H9 (cell line): ENCODE measurements at places on chromosomes 13 and 19.

GRCh38 chr13:79227418-79227817, 178.6 kb downstream of the RBM26 start:
- no peak for DNase-seq

GRCh38 chr19:38405276-38405675, 2.4 kb downstream of the FAM98C start:
- no peak for DNase-seq

DNA sequence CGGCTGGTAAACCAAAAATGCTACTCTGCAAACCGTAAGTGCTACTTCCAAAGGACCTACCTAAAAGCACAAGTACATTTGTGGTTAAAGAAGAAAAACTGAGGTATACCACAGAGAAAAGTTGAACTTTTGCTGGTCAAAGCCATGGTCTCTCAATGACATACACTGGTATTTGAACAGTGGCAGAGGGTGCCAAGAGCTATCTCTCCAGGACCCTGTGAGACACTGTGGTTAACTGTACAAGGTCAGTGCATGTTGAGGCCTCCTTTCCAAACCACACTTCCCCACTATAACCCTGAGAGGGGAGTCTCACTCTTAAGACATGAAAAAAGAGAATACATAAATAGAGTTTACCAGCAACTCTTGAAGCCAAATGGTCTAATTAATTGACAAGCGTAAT, 49.5 kb downstream of the COL4A1 start:
- no peak for DNase-seq

DNA sequence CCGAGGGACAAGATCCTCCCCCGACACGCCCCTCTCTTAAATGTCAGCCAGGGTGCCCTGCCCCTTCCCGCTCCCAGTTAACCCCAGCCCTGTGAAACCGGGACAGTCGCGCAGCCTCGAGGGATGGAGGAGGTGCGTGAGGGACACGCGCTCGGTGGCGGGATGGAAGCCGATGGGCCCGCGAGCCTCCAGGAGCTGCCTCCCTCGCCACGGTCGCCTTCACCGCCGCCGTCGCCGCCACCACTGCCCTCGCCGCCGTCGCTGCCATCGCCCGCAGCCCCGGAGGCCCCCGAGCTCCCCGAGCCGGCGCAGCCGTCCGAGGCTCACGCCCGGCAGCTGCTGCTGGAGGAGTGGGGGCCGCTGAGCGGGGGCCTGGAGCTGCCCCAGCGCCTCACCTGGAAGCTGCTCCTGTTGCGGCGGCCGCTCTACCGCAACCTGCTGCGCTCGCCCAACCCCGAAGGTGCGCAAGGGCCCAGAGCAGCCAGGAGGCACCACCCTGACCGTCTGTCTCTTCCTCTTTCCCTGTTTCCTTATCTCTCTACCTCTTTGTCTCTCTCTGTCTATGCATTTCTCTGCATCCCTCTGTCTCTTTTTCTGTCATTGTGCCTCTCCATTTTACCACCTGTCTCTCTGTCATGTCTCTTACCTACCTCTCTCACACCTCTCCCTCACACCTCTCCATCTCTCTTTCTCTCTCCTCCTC, at the start of gene NCCRP1:
NCCRP1 (plus strand) TSS at position 105 of the 703 bp plus-strand sequence; CDS start at position 124, 19 bp downstream.
- DNase-seq: peak; percentile 71

GRCh38 chr19:6068711-6069110, 41.6 kb downstream of the RFX2 start:
- DNase-seq: no peak

DNA sequence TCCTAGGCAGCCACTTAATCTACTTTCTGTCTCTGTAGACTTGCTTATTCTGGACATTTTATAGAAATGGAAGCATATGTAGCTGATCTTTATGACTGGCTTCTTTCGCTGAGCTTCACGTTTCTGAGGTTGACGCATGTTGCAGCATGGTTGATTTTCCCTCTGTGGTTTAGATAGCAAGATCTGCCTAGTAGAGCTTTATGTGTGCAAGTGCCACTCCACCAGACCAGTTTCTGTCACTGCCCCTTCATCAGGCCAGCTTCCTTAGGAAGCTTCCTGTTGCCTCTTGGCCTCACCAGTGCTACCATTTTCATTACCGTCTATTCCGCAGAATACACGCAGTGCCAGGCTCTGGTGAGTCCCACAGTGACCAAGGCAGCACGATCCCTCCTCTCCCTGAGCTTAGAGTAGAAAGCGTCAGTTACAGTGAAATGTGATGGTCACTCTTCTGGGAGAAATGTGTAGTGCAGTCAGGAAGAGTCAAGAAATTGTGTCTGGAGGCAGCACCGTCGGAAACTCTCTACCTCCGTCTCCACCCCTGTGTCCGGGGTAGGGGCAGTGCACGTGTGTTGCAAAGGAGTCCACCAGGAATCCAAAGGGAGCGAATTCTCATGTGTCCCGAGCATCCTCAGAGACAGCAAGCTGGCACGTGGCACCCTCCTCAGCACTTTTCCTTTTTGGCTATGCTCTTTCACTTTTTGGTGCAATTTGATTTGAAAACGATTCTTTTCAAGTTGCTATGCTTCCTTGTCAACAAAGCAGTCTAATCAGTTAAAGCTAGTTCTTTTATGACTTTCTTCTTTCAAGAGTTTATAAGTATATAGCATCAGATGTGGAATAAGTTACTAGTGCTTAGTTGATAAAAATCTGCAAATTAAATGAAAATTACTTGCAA, 45.4 kb upstream of the GPR183 start:
- no peak for DNase-seq

DNA sequence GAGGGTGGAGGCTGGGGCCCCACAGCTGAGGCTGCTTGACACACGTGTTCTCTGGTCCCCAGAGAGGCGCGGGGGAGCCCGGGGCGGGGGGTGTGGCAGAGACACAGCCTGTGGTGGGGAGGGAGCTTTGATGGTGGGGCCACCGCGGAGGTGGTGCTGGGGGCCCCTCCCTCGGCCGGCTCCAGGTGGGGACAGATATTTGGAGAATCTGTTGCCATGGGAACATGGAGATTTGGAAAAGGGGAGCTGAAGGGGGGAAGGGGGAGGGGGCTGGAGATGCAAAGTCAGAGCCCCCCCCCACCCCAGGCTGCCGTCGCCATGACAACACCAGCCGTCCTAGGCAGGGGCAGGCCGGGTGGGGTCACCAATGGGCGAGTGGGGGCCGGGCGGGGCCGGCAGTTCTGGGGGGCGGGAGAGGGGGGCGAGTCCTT, 1.2 kb downstream of the PRKCG start:
- DNase-seq: no peak

DNA sequence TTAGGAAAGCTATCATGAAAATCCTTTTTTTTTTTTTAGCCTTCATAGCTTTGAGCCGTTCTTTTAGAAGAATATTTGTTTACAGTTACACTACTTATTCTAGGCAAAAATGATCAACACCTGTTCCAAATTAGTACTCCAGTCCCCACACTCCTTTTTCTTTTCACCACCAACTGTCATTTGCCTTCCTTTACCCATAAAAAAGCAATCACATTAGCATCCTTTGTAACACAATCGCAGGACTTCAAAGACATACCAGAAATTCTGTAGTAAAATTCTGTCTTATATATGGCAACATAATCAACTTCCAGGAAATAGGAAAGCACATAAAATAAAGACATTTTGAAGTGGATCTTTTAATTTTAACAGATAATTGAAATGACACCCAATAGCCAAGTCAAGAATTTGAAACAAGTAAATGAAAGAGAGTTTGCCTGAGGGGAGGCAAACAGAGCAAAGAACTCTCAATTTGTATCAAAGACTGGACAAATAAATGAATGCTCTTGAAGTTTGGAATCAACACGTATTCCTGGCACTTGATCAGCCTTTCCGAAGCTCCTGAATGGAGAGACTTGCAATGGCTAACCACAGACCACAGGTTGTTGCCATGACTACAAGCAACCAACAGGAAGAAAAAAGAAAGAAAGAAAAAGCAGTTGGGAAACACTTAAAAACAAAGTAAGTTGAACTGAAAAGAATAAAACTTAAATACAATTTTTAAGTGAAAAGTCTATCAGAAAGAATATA, 206.8 kb downstream of the PCDH9 start:
- DNase-seq: peak; percentile 25

GRCh38 chr13:91778123-91778522, 379.7 kb downstream of the GPC5 start:
- DNase-seq: no peak

DNA sequence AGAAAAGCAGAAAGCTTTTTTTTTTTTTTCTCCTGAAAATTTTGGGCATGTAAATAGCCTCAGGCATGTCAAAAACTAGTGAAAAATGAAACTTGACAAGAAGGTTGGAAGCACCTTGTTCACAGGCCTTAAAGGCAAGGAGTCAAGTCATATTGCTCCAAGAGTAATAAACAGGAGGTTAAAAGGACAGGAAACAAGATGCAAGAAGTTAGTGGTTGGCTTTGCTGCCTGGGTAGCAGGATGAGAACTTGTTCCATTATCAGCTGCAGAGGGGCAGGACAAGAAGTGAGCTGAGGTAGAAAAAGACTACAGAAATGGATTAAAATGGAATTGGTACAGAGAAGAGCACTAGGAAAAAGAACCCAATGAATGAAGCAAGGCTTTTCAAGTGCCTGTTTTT, 242.6 kb downstream of the DCT start:
- DNase-seq: no peak

DNA sequence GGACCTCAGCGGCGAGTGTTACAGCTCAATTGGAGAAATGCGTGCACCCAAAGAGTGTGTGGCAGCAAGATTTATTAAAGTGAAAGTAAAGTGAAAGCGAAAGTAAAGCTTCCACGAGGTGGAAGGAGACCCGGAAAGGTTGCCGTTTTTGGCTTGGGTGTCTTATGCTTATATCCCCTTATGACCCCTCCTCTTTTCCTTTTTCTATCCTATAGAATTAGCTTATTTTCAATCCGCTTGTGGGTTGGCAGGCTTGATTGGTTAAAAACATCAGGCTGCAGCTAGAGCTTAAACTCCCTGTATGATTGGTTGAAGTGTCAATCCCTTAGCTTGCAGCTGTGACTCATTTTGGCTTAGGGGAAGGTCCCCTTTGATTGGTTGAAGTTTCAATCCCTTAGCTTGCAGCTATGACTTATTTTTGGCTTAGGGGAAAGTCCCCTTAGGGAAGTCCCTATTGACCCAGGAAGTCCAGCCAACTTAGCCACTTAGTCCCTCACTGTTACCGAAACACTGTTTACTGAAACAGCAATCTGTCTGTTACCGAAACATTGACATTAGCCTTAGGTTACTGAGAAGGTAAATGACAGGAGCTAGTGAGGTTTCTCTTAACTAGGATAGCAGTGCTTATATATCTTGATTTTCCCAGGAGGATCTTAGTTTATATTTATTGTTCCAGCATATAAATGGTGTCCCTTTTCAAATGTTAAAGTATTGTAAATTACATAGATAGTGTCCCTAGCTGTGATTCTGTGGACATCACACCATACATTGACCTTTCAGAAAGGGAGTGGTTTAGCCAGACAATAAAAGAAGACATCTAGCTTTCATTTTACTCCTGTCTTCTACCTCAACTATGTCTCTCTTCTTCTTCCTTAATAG, 575.8 kb downstream of the DACH1 start:
- DNase-seq: no peak

GRCh38 chr19:13381827-13382632, 124.2 kb downstream of the CACNA1A start:
- no peak for DNase-seq

- no peak for DNase-seq
Measured at GRCh38 chr19:33404506-33405253, 31.2 kb downstream of the CEBPG start.

GRCh38 chr19:35204799-35205732, 23.5 kb downstream of the FAM187B start:
- peak; percentile 57 for DNase-seq

DNA sequence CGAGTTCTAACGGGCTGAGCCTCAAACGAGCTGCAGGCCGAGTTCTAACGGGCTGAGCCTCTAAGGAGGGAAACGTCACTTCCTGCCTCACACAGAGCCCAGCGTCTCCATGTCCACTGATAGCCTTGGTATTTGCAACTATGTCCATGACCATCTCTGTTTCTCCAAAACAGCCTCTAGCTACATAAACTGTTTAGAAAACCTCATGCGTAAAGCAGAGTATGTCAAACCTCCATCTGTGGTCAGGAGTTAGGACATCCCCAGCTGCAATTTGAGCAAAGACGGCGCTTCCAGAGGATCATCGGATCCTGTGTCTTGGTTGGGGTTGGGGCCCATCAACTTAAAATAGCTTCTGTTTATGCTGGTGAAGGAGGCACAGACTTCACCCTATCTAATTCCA, 20.8 kb downstream of the RASA3 start:
- no peak for DNase-seq

GRCh38 chr13:113785051-113786010, 26.3 kb downstream of the TMEM255B start:
- no peak for DNase-seq

DNA sequence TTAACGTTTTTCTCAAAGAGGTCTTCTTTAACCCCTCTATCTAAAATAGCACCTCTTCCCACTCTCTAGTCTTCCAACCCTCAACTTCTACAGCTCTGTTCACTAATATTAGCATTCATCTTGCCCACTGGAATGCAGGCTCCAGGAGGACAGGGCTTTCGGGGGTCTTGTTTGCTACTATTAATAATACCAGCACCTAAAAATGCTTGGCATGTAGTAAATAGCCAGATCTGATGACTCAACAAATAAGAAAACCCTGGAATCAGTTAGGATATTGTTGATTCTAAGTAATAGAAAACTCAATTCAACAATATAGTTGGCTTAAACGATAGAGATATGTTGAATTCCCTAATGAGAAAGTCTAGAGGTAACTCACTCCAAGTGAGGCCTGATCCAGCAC, 14.2 kb downstream of the DYRK1B start:
- no peak for DNase-seq

DNA sequence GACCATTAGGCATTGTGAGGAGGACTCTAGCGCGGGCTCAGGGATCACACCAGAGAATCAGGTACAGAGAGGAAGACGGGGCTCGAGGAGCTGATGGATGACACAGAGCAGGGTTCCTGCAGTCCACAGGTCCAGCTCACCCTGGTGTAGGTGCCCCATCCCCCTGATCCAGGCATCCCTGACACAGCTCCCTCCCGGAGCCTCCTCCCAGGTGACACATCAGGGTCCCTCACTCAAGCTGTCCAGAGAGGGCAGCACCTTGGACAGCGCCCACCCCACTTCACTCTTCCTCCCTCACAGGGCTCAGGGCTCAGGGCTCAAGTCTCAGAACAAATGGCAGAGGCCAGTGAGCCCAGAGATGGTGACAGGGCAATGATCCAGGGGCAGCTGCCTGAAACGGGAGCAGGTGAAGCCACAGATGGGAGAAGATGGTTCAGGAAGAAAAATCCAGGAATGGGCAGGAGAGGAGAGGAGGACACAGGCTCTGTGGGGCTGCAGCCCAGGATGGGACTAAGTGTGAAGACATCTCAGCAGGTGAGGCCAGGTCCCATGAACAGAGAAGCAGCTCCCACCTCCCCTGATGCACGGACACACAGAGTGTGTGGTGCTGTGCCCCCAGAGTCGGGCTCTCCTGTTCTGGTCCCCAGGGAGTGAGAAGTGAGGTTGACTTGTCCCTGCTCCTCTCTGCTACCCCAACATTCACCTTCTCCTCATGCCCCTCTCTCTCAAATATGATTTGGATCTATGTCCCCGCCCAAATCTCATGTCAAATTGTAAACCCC, 2.8 kb upstream of the CEACAM5 start:
- peak; percentile 67 for DNase-seq

- no peak for DNase-seq
Measured at GRCh38 chr13:79222427-79223205, 183.4 kb downstream of the RBM26 start.
